MM.1S (cell line): ENCODE measurements at places on chromosomes 4 and X.

DNA sequence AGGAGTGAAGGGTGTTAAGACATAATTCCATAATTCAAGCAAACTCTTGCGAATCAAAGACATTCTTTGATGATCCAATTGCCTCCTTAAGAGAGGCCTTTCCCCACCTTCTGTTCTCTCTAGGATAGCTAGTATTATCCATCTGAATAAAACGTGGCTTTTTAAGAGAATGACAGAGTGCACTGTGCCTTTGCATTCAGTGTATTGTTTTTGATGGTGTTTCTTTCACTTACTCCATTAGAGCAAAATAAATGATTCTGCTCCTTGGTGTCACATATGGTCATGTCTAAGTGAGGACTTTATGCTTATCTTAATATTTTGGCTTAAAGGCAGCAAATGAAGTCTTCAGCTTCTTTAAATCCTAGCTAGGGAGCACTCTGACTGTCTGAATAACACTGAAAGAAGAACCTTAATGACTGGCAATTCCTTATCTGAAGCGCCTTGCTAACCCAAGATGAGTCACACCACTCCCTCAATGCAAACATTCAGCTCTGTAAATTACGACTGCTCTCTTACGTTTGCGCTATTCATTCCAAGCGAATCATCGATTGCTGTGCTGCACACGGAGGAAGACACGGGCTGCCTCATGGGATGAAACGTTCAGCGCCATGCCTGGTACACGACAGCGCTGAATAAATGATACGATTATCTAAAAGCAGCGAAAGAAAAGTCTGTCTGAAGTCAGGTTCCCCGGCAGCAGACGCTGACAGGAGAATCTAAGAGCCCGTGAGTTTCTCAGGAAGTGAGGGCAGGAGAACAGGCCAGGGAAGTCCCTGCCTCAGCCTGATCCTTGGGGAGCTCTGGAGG lies 35.1 kb upstream of the GEMIN8 start:
- H3K27me3 ChIP-seq = no peaks in the 10 kb centered on the region
- H3K27ac ChIP-seq = no peak overlapping the region
- H3K36me3 ChIP-seq = no peaks in the 10 kb centered on the region
- no peak overlapping the region for H3K4me3 ChIP-seq
- no peaks in the 10 kb centered on the region for H3K4me1 ChIP-seq

DNA sequence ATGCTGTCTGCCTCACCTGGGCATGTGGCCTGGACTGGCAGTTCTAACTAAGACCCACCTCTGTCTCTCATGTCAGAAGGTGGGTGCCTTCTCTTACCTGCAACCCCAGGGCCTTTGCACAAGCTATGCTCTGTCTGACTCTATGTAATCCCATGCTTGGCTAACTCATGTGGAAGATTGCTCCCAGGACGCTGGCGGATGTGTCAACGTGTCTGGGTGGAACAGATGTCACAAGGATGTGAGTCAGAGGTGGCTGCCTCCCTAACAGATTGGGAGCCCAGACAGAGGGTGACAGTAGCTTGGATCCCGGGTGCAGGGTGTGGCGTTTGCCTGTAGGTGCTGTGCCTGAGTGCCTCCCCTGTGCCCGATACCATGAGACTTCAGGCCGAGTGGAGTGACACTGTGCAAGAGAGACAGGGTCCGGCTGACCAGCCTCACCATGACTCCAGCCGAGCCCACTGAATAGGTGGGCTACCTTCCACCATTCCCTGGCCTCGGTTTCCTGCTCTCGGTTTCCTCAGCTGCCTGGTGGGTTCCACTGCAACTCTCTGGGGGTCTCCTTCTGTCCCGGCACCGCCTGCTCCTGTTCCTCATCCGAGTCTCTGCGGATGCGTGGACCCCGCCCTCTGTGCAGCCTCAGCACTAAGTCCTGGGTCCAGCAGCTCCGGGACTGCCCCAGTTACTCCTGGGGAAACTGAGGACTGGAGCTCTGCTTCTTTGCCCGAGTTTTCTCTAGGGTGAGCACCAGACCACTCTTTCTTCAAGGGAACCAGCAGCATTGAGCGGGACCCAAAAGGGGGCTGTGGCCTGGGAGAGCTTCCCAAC lies 11.0 kb downstream of the SH3BP2 start:
- H3K4me3 ChIP-seq = no peak overlapping the region
- no peaks in the 10 kb centered on the region for H3K4me1 ChIP-seq

DNA sequence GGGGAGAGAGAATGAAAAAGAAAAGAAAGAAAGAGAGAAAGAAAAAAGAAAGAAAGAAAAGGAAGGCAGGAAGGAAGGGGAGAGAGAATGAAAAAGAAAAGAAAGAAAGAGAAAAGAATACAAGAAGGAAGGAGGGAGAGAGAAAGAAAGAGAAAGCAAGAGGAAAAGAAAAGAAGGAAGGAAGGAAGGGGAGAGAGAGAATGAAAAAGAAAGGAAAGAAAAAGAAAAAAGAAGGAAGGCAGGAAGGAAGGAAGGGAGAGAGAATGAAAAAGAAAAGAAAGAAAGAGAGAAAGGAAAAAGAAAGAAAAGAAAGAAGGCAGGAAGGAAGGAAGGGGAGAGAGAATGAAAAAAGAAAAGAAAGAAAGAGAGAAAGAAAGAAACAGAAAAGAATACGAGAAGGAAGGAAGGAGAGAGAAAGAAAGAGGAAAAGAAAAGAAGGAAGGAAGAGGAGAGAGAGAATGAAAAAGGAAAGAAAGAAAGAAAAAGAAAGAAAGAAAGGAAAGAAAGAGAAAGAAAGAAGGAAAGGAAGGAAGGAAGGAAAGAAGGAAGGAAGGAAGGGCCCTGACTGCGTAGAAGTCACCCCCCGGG lies 15.1 kb upstream of the P2RY8 start:
- no peak overlapping the region for H3K4me3 ChIP-seq
- H3K36me3 ChIP-seq = no peaks in the 10 kb centered on the region
- H3K27me3 ChIP-seq = no peaks in the 10 kb centered on the region
- DNase-seq = no peak

DNA sequence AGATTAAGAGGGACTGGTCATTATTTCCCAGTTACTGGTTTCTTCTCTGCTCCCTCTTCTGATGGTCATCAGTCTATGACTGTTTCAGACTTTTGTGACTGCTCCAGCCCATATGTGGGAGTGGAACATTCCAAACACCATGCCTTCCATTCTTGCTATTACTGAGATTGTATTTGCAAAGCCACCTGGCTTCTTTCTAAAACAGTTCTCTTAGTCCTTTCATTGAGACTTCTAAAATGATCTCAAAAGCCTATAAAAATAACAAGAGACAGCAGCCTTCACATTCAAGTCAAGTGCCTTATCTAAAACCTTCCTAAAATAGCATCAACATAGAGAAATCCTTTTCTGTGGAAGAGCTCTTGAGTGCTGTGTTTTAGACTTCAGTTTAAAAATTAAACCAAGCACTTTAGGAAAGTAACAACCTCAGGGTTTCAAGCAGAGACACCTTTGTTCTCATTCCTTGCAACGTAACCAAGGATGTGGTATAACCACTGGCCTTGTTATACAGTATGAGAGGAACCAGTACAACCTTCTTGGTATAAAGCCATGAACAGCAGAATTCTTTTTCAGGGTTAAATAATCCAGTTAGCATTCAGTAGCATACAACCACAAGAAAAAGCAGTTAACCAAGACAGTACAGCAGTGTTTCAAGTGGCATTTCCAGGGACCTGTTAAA lies 97.1 kb downstream of the NFKB1 start:
- H3K4me3 ChIP-seq = no peak overlapping the region
- peaks cover 17% of the 10 kb centered on the region for H3K36me3 ChIP-seq
- no peak overlapping the region for H3K27ac ChIP-seq
- DNase-seq = no peak
- no peaks in the 10 kb centered on the region for H3K4me1 ChIP-seq

DNA sequence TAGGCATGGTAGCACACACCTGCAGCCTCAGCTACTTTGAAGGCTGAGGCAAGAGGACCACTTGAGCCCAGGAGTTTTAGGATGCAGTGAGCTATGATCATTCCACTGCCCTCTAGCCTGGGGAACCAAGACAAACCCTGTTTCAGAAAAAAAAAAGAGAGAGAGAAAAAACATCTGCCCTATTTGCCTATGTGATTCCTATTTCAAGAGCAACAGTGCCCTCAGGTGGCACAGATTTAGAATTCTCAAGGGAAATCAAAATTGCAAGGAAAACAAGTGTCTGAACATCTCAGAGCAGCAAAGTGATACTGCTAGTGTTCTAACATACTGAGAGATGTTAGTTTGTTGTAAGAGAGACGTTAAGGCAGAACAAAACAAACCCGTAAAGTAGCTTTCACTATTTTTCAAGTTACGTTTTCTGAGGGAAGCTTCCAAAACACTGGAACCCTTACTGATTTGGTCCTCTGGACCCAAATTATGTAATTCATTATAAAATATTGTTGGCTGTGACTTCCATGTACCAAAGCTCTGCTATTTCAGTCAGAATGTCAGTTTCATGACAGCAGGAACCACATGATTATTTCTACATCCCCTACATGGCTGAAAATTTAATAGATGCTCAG lies 7.9 kb downstream of the BDH2 start:
- peak overlapping the region; percentile 5; the same call in 1 of the 2 replicates for H3K27ac ChIP-seq
- peak overlapping the region; percentile 28 for H3K4me3 ChIP-seq
- no peaks in the 10 kb centered on the region for H3K36me3 ChIP-seq
- DNase-seq = peak; percentile 87

DNA sequence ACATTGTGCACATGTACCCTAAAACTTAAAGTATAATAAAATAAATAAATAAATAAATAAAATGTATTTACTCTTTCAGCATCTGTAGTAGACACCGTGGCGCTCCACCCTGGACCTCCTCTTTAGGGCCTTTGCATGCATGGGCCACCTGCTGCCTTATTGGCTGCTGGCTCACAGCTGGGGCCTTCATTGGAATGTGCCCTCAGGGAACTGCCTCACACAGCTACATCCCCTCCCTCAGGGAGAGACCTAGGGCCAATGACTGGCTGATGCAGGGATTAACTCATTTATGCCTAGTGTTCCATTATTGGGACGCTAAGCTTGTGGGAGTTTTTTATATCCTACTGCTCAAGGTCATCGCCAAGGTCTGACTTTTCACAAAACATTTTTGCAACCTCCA lies 302.9 kb upstream of the FTHL17 start:
- H3K4me3 ChIP-seq = no peak overlapping the region
- no peak for DNase-seq
- no peaks in the 10 kb centered on the region for H3K4me1 ChIP-seq

DNA sequence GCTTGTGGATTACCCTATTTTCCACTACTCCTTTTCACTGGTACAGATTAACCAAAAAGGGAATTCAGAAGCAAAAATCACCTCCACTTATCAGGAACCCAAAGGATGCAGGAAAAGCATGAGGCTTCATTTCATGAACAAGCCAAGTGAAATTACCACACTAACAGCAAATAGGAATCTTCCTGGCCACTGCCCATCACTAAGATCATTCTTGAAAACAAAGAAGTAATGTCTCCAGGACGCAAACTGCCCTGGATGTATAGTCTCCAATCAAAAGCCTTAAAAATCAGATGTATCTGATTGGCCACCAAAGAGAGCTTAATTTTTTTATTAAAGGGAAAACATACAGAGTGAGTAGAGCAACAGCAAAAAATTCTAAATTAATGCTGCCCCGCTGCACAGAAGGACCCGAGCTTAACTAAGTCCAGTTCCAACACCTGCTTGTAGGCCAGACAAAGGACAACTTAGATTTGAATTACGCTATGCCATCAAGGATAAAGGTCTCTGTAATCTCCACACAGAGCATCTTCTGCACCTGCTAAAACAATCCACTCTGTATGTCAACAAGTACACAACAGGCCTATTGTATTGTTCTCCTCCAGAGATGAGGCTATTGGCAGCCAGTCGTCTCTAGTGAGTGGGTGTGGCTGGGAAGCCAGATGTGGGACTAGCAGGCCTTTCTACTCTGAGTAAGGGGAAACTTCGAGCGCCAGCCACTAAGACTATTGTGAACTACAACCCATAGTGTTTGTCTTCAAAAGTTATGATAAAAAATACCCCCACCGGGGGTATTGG lies 12.4 kb downstream of the ZDHHC9 start:
- peaks cover 3% of the 10 kb centered on the region for H3K4me1 ChIP-seq
- H3K4me3 ChIP-seq = no peak overlapping the region
- DNase-seq = no peak
- H3K27me3 ChIP-seq = no peaks in the 10 kb centered on the region
- H3K36me3 ChIP-seq = no peaks in the 10 kb centered on the region

GRCh38 chr4:78829296-78829695 lies 53.1 kb downstream of the BMP2K start:
- no peaks in the 10 kb centered on the region for H3K36me3 ChIP-seq
- H3K4me1 ChIP-seq = no peaks in the 10 kb centered on the region
- no peak for DNase-seq
- H3K27me3 ChIP-seq = no peaks in the 10 kb centered on the region
- H3K27ac ChIP-seq = no peak overlapping the region

DNA sequence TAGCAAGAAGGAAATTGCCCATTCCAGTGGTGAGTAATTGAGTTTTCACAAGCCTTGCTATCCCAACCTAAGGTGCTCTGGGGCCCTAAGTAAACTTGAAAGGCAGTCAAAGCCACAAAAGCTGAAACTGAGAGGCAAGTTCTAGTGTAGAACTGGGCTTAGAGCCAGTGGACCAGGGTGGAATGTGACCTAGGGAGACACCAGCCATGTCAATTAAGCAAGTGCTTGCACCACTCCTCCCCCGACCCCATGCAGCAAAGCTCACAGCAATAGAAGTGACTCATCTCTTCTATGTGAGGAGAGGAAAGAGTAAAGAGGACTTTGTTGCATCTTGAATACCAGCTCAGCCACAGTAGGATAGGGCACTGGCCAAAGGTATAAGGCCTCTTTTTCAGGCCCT lies 486.1 kb upstream of the POU3F4 start:
- H3K36me3 ChIP-seq = no peaks in the 10 kb centered on the region
- no peaks in the 10 kb centered on the region for H3K27me3 ChIP-seq
- H3K27ac ChIP-seq = no peak overlapping the region
- H3K4me1 ChIP-seq = no peaks in the 10 kb centered on the region
- peak; percentile 40 for DNase-seq
- H3K4me3 ChIP-seq = no peak overlapping the region

GRCh38 chrX:2960861-2961515 lies 31.8 kb upstream of the ARSD start:
- no peak for DNase-seq
- H3K4me3 ChIP-seq = no peak overlapping the region
- H3K27ac ChIP-seq = no peak overlapping the region

- H3K4me1 ChIP-seq = peaks cover 11% of the 10 kb centered on the region
- DNase-seq = no peak
- H3K4me3 ChIP-seq = no peak overlapping the region
- no peaks in the 10 kb centered on the region; the same call in 1 of the 2 replicates for H3K36me3 ChIP-seq
Measured at GRCh38 chr4:18366136-18366535, 344.6 kb upstream of the LCORL start.

GRCh38 chrX:45623266-45623665 lies 422.6 kb upstream of the DIPK2B start:
- H3K27me3 ChIP-seq = no peaks in the 10 kb centered on the region
- H3K36me3 ChIP-seq = no peaks in the 10 kb centered on the region
- H3K4me3 ChIP-seq = no peak overlapping the region

DNA sequence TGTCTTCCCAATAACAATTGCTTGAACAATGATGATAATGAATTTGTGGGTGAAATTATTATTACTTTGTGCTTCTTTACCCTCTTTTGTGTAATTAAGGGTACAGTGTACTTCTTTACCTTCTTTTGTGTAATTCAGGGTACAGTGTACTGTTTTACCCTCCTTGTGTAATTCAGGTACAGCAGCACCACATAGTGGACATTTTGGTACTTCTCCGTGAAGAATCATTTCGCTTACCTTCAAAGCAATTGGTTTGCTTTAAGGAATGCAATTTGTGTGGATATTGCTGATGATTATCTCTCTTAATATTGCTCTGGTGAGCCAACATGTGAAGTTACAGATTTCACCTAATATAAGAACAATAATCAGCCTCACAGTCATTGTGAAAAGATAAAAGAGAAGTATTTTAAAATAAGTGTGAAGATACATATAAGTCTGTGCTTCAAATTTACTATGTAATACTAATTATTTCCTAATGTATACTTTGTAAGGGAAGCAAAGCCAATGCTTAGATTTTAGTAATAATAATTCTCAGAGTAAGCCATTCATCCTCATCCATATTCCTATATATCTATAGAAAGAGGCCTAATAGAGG lies 27.2 kb upstream of the SEC24B start:
- H3K27me3 ChIP-seq = no peaks in the 10 kb centered on the region
- H3K4me3 ChIP-seq = no peak overlapping the region
- H3K36me3 ChIP-seq = no peaks in the 10 kb centered on the region
